IMR-90 (cell line): ENCODE measurements at places on chromosomes 5 and 9. TPM values are rescaled to one million over a fixed set of nuclear protein-coding genes. Genes with fewer than 3 reads are reported as not detected.

DNA sequence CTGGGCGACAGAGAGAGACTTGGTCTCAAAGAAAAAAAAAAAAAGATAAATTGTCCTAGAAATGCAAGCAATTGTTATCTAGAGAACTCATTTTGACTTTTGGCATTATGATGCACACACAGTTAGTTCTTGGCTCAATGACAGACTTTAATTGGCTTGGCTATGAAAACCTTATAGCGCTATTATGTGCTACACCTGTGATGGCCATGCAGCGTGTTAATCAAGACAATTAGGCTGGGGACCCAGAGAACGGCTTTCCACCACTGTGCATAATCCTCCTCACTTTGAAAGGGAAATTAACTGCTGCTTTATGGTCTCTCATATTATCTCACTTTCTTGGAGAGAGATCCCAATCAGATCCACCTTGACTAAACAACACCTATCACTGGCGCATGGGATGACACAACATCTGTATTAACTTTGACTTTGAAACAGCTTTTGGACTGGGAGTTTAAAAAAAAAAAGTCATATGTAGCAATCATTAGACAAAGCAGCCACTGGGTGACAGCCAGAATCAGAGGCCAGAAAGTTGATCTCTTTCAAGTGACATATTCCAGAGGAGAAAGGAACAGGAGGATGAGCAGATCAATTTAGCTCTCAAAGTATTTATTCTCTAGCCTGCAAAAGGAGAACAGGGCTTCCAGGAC, 132.5 kb downstream of the PPP2R2B start:
- no peak for DNase-seq

GRCh38 chr5:56166671-56167385, 66.3 kb downstream of the ANKRD55 start:
- DNase-seq: no peak

GRCh38 chr9:113454914-113455761, 8.4 kb upstream of the RGS3 start:
- peak; percentile 93 for DNase-seq

DNA sequence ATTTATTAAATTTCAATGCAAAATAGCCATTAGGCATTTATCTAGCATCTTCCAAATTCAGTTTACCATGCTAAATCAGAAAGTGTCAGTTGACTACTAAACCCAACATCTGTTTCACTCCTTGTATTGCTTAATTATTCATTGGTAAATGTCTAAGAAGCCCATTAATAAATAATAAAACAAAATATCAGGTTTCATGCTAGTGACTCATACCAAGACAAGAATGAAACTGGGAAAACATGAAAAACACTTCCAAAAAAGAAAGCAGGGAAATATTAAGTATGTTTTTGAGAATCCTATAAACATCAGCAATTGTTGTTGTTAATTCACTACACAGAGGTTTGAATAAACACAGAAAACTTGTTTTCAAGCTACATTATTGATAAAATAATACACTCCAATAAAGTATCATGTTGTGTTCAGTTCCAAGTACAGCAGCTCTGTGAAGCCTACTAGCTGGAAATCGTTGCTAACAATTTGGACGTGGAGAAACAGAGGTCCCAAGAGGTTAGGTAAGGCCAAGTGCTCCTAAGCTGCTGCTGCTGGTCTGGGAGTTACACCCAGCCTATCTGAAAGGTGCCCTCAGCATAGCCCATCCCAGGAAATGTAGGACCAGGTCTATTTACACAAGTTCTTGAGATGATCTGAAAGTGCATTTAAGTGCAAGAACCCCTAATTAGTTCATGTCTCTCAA, 78.8 kb downstream of the GNAQ start:
- peak; percentile 49 for DNase-seq

- DNase-seq: no peak
Measured at GRCh38 chr9:35864695-35865255, 5.4 kb downstream of the OR13J1 start.

DNA sequence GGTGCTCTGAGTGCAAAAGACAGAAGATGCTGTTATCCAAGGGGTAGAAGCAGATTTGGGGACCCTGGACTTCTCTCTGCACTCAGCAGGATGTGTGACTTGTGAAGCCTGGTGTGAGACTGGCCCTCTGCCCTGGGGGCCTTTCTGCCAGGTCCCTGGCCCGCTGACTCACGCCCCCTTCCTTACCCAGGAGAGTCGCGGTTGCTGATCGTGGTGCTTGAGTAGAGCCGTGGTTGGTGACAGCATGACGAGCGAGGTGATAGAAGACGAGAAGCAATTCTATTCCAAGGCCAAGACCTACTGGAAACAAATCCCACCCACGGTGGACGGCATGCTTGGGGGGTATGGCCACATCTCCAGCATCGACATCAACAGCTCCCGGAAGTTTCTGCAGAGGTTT, 6.5 kb downstream of the NTMT1 start:
- peak; percentile 50 for DNase-seq

PCDH1 gene
- polyA plus RNA-seq: 0.74 and 0.82 TPM in 2 replicates
